Natural killer cell (primary cell): ENCODE measurements at places on chromosomes 11 and 22. TPM values are rescaled to one million over a fixed set of nuclear protein-coding genes. Genes with fewer than 3 reads are reported as not detected.
A peak's percentile ranks its signal among the peaks of the same experiment; 100 is the strongest.

The RAB38 gene
- 10.9 TPM for total RNA-seq

DNA sequence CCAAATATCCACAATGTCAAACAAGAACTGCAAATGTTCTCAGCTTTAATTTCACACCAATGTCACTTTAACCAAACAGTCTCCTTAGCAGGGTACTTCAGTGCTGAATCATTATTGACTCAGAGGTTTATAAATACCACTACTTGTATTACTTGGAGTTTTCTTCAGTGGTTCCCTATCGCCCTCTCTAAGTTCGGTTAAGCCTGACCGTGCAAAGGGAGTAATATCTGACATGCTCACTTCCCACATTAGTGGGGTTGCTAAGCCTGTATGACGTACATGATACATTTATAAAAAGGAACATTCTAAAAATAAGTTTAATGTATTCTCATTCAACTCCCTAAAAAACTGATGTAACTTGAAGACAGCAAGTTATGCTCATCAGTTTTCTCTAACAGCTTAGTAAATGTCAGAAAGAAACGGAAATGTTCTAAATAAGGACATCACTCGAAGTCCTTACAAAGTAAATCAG is 93.1 kb upstream of the ZC3H12C start:
- no peak for DNase-seq

- no peak for DNase-seq
Observed at GRCh38 chr11:30485222-30485621, 100.9 kb downstream of the MPPED2 start.

DNA sequence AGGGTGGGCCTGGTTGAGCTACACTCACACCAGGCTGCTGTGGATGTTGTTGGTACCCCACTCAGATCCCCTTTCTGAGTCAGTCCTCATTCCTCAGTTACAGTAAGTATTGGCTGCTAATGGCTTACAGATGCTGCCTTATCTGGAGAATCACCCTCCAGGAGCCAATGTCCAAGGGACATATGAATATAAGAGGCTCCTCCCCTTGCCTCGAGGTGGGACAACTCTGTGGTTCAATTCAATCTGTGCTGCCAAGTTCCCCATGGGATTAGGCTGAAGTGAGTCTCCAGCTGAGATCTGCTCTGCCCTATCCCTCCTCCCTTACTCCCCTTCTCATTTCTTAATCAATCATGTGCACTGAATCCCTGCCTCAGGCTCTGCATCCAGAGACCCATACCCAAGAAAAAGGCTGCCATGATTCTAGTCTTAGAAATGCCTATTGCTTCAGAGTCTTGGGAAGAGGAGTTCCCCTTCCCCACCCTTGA is 168.8 kb upstream of the SYT13 start:
- DNase-seq: no peak

DNA sequence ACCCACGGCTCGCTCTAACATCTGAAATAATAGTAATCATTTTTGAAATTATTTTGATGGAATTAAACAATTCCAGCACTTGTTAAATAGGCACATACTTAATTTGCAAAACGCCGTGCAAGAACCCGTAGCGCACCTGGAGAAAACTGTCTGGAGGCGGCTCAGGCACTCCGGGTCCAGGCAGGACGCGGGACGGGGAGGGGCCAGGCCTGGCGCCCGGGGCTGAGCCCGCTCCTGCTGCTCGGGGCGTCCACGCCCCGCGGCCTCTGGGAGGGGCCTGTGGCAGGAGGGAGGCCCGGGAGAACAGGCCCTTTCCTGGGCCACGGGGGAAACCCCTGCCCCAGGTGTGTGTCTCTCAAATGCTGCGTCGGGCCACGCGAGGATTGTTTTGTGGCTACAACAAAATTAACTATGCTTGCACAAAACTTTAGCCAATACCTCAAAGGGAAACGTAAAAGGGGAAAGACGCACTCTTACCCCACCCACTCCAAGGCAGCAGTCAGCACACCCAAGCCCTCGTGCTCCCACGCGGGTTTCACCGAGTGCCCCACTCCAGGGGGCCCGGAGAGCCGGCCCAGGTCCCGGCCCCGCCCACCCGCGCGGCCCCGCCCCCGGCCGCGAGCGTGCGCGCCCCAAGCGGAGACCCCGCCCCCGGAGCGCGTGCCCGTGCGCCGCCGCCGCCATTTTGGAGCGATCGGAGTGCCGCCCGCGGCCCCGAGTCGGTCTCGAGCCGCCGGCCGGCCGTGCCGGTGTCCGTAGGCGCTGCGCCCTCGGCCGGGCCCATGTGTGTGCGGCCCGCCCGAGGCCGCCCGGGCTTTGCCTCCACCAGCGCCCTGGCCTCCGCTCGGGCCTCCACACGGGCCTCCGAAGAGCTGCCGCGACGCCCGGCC is at the start of gene PPP6R2:
PPP6R2 (plus strand) TSS at position 677 of the 890 bp plus-strand sequence. CDS start 50,582 bp downstream, outside the sequence.
- peak; percentile 92 for DNase-seq

DNA sequence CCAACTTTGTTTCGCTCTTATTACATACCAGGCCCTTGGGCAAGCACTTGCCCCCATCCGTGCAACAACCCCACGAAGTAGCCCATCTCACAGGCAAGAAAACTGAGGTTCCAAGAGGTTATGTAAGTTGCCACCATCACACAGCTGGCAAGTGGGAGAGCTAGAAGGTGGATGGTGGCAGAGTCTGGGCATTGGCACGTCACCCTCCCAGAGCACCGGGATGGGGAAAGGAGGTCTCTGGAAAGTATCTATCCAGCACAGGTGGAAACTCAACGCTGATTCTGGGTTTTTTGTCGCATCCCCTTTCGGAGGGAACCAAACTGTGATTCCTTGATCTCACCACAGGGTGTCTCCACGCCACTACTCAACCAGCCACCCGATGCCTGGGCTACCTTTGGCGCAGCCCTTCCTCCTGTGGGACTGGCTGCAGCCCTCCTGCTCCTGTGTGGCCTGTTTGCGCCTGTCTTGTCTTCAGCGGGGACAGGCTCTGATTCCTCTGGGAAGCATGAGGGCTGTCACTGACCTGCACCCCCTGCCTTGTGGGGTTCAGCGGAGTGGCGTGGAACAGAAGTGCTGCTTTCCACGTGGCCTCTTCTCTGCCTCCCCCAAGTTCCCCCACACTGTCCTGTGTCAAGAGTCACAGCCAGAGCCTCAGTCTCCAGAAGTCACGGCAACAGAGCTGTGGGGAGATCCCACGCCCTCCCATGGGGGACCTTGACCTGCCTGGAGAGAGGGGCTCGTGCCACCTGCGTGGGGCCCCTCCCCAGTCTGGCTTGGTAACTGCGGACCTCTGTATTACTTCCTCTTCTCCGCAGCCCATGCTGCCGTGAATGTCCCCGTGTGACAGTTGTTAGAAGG is 34.4 kb upstream of the TRIM29 start:
- peak; percentile 62 for DNase-seq

The TST gene
- 4.9 TPM for total RNA-seq

- no peak for DNase-seq
Observed at GRCh38 chr11:122709039-122709760, 53.7 kb downstream of the UBASH3B start.

- DNase-seq: no peak
Observed at GRCh38 chr11:69111624-69112542, 43.9 kb upstream of the SMIM38 start.

GRCh38 chr11:14029971-14030920 is 67.7 kb downstream of the SPON1 start:
- no peak for DNase-seq

DNA sequence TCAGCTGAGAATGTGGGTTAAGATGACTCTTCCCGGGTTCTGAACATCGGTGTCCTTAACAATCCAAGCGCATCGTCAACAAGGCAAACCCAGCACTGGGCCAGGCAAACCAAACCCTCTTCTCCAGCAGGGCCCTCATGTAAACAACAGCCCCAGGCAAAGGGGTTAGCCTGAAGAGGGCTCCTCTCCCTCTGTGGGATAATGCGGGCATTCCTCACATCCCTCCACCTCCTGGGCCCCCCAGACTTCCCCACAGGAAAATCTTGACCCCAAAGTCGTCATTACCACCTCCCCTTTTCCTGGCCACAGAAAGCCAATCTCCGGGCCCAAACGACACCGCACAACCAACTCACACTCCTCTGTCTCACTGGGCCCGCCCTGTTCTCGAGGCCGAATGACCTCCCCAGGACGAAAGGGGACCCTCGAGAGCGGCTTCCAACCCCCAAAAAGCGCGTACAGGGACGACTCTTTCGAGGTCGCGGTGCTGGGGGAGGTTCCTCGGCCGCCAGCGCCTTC is 566 bp downstream of the DDB1 start:
- DNase-seq: no peak

The PRR33 gene
- 0.32 TPM for total RNA-seq

The CRYBB3 gene
- not detected for total RNA-seq

DNA sequence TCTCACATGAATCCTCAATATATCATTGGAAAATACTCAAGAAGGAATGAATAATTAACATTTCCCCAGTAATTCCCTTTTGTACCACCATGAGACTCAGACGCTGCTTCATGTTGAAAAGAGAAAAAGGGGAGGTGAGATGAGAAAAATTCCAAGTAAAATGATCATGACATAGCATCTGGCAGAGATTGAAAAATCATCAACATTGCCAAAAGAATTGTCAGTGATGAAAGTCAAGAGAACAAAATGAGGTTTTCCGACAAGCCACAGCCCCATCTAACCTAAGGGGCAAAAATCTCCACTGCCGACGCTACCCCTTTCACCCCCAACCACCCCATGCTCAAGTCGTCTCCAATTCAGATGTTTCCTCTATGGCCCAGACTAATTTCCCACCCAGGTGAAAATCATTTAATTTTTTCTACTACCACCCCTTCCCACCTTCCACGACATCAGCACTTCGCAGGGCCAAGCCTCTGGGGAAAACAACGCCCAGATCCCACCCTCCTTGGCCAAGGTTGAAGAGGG is 1.2 kb downstream of the RAB6A start:
- no peak for DNase-seq

- no peak for DNase-seq
Observed at GRCh38 chr22:42176255-42176915, 45.8 kb upstream of the CYP2D6 start.

DNA sequence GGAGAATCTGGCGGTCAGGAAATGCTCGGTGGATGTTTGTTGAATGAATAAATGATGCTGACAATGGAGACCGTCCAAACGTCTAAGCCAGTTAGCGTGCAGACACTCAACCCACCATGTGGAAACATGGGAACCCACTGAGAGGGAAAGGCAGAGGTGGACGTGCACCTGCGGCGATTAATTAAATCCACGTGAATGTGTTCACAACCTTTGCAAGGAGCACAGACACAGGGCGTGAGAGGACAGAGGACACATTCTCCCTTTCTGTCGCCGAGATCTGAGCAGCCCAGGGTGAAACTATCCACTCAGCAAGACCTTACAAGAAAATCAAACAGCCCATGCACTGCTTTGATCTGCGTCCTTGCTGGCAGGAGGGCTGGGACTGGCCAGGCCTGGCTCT is 58.3 kb upstream of the LINC01488 start:
- no peak for DNase-seq

DNA sequence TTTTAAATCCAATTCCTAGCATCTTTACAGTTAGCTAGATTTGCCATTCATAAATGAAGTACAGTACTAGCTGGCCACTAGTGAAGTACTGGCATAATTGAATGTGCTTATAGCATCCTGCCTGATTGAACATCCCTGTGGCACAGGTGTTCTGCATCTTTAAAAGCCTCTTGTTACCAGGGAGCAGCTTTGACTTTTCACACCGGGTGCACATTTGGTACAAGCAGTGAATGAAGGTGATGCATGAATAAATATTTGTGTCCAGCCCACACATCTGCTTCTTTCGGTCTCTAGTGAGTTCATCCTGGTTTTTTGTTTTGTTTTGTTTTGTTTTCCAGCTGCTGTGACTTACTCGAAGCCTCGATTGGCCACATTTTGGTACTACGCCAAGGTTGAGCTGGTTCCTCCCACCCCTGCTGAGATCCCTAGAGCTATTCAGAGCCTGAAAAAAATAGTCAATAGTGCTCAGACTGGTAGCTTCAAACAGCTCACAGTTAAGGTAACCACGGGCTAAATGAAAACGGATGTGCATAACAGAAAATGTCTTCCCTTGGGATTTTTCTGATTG is 5.3 kb downstream of the ATP5MG start:
- DNase-seq: no peak

- no peak for DNase-seq
Observed at GRCh38 chr11:92735039-92735438, 234.4 kb upstream of the MTNR1B start.

DNA sequence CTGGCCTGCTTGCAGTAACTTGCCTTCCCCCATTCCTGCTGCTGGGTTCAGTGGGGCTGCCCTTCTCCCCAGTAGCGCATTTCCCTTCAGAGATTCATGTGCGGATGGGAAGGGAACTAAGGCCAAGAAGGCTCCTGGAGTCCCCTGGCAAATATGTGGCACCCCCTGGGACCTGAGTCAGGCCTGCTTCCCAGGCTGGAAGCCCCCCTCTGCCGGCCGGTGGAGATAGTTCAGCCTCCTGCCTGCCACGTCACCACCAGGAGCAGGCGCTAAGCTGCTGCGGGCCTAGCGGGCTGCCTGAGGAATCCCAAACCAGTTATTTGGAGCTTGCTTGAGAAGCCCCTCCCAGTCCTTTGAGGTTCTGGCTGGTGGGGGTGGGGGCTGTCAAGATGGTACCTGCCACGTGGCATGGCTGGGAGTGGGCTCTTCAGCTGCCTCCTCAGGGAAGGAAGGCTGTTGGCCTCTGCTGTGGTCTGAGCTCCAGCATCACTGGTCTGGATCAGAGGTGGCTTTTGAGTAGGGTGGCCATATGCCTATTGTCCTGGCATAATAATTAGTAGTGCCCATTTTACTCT is 2.0 kb downstream of the SERPINH1 start:
- no peak for DNase-seq

- DNase-seq: no peak
Observed at GRCh38 chr11:99865951-99866350, 821.1 kb upstream of the ARHGAP42 start.

The GSTT2B gene
- total RNA-seq: not detected

- DNase-seq: no peak
Observed at GRCh38 chr22:41826021-41826420, 6.9 kb upstream of the SREBF2 start.

GRCh38 chr22:20524004-20524481 is 16.6 kb downstream of the MED15 start:
- DNase-seq: no peak

DNA sequence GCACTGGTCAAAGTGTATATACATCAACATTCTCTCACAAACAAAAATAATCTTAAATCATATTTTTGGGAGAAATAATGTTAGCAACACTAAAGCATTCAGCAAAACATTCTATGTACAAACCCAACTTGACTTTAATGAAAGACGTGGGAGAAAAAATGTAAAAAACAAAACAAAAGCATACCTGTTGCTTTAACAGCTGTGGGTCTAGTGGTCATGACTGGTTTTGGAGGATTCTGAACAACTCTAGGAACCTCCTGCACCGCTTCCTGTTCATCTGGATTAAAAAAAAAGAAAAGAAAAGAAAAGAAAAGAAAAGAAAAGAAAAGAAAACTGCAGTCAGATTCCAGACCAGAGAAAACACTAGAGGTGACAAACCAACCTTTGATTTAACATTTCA is 2.1 kb downstream of the FNBP4 start:
- no peak for DNase-seq

The PAMR1 gene
- not detected for total RNA-seq

GRCh38 chr11:74739546-74740270 is 8.5 kb upstream of the CHRDL2 start:
- no peak for DNase-seq

GRCh38 chr22:19911540-19912270 is 29.9 kb upstream of the COMT start:
- DNase-seq: no peak

GRCh38 chr22:43862074-43862881 is at the start of gene SULT4A1:
SULT4A1 (minus strand) TSS chr22:43862513; CDS start chr22:43862382, 131 bp downstream.
- no peak for DNase-seq
